ENCODE measurements at places on chromosomes 16 and 17.

DNA sequence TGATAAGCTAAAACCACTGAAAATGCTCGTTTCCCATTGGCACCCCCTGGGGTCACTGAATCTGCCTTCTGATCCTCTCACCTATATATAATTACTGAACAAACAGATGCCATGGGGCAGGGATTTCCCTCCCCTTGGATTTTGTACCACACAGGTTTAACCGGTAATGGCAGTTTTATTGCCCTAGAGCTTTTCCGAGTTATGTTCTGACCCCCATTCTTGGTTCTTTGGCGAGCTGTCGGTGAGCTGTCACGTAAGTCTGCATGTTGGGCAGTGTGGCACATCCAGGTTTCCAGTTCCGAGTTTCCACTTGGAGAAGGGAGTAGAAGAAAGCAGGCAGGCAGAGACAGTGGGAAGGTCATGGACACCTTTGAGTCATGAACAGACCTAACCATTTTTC, 7.1 kb downstream of the TMEM97 start:
- no peak for DNase-seq

DNA sequence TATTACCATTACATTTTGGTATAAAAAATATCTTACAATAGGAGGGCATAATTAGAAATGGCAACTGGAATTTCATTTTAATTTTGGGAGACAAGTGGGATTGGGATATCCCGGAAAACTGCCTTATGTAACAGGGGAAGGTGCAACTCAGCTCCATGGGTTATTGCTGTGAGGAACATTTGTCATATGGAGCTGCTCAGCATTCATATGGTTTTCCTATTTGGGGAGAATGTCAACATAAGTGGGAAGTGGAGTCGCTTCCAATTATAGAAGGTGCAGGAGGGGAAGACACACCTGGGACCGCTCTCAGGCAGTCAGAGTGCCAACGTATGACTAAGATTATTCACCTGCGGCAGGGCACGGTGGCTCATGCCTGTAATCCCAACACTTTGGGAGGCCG, 10.7 kb downstream of the ODF4 start:
- no peak for DNase-seq

- DNase-seq = no peak
Observed at GRCh38 chr16:19735074-19735867, 17.2 kb downstream of the IQCK start.

- DNase-seq = no peak
Observed at GRCh38 chr16:85344502-85345128, 232.3 kb upstream of the CIBAR2 start.

GRCh38 chr16:81902025-81902424, 109.2 kb downstream of the SDR42E1 start:
- DNase-seq = no peak

DNA sequence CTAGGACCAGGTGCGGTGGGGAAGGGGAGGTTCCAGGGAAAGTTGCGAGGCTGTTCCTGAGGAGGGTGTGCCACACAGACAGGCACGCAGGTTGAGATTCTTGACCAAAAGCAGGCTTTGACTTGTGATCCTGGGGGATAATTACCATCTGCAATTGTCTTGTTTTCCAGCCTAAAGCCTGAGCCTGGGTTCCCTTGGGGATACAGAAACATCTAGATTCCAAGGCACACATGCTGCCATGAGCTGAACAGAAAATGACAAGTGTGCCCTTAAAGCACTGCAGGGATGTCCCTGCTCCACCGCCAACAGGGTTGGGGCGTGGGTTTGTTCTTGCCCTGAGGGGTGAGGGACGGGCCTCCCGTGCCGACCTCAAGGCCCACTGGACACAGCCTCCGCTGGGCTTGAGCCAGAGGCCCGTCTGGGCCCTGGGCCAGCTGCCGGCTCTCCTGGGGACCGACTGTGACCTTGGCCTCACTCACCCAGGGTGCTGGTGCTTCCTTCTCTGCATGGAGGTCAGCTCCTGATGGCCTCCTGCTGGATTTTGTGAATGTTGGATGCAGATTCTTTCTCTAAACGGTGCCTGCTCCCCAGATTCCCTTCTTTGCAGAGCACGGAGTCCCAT, 14.0 kb downstream of the CA5A start:
- no peak for DNase-seq

DNA sequence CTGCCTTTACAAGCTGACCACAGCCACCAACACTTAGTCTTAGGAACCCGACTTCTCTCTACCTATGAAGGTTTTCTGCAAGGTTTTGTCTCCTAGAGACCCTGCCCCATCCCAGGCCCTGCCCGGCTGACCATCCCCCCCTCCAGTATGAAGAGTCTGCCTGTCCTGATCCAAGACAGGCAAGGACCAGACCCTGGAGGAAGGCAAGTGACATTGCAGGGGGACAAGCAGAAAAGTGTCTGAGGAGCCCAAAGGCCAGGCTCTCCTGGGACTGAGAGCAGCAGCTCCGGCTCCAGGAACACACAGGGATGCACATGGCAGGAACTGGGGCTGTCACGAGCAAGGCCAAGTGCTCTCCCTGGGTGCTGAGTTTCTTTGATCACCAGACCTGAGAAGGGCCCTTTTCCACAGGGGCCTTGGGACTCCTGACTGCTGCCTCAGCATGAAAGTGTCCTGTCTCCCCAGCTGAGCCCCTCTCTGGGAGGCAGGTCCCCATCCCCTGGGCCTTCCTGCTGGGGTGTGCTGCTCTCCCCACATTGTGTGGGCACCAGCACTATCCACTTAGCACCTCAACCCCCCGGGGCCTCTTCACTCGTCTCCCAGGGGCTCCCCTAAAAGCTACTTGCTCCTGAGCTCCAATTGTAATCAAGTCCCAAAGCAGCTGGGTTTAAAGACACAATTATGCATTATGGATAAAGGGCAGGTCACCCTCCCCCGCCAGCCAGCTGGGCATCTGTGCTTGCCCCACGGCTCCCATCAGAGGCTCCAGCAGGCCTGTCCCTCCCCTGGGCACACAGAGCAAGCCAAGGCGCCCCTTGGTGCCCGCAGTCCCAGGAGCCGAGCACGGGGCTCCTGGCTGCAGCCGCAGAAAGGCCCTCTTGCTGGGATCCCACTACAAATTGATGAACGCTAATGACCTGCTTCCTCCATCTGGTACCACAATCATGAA, 11.6 kb upstream of the CACNG4 start:
- DNase-seq = no peak

DNA sequence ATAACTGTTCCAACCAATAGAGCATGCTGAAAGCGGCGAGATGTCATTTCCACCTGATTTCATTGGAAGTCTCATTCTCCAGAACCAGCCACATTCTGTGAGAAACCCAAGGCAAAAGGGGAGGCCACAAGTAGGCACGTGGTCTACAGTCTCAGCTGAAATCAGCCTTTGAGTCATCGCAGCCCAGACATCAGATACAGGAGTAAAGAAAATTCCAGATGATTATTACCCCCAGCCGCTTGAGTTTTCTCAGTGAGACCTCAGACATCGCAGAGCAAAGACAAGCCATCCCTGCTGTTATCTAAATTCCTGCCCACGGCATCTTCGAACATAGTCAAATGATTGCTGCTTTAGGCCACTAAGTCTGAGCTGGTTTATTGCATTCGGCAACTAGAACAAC, 23.1 kb downstream of the STAT3 start:
- peak; percentile 32 for DNase-seq

DNA sequence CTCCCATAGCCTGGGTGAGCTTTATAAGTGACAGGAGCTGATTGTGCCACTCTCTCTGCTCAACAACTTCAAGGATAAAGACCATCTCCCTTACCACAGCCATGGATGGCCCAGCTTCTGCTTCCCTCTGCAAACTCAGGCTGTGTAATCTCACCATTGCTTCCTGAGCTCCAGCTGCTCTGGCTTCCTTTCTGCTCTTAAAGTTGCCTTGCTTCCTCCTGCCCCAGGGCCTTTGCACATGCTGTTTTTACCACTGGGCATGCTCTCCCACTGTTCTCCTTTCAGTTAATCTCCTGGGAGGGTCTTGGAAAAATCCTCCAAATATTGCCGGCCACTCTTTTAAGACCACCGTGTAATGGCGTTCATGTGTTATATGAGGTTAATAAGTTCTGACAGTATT, 265.1 kb upstream of the C16orf82 start:
- DNase-seq = no peak

GRCh38 chr17:16378636-16379282, 2.1 kb upstream of the UBB start:
- DNase-seq = no peak

DNA sequence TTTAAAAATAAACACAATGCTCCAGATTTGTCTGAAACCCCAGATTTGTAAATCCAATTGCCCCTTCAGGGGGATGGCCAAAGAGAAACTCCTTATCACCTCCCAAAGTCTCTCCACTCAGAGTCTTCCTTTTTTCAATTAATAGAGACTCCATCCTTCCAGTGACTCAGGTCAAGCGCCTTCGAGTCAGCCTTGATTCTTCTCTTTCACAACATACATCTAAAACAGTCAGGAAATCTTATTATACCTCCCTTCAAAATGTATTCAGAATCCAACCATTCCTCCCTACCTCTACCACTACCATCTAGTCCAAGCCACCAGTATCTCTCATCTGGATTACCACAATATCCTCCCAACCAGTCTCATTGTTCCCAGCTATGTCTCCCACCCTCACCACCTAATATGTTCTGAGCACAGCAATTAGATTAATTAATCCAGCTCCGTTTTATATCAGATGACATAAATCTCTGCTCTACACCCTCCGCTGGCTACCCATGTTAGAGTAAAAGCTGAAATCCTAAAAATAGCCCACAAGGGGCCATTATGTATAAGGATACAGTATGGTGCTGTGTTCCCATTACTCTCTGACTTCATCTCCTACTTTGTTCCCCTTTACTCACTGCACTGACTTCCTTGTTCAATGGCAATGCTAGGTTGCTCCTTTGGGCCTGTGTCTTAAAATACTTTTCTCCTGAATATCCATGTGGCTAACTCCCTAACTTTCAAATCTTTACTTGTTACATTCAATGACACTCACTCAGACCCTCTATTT, 11.8 kb downstream of the SIAH1 start:
- DNase-seq = peak; percentile 48

DNA sequence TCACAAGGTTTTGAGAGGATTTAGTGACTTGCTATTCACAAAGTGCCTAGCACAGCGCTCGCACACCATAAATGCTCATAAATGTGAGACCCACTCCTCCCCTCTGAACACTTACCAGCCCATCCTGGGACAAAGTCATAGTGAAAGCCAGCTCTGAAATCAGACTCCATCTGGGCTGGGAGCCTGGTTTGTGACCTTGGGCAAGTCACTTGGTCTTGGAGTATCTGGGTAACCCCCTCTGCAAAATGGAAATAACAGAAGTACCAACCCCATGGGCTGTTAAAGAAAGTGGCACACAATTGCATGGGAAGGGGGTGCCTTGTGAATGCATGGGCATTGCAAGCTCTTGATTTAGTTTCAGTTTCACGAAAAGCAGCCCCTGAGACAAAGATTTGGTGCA, 104.7 kb upstream of the CDH5 start:
- no peak for DNase-seq

GRCh38 chr17:43808076-43808475, 24.9 kb downstream of the MPP3 start:
- DNase-seq = peak; percentile 46

DNA sequence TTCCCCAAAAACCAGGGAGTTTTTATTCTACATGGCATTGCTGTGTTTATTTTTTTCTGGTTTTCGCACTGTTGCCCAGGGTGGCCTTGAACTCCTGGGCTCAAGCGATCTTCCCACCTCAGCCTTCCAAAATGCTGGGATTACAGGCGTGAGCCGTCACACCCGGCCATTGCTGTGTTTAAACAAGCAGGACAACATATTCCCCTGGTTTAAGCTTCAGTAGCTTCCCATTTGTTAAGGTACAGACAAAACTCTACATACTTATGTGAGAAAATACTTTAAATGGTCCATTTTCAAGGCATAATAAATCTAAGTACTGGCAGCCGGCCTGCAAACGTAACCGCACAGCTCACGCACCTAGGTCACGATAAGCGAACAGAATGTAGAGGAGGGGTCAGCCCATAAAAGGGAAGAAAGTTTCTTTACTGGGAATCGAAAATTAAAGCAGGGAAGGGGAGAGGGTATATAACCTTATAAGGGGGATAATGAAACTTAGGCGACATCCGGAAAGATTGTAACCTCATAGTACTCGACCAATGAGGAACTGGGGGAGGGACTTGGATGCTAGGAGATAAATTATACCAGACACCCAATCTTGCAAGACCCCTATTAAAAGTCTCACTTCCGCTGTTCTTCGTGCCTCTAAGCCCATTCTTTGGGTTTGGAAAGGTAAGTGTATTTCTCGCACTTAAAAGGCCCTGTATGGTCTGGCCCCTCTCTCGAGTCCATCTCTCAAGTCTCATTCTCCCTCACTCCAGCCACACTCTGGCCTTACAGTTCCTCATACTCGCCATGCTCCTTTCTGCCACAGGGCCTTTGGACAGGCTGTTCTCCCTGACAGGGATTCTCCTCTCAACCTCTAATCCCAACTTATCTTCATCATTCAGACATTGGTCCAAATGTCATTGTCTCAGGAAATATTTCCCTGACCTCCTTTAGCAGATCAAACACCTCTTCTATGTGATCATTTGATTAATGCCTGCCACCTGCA, 59.2 kb downstream of the TEX14 start:
- DNase-seq = no peak

DNA sequence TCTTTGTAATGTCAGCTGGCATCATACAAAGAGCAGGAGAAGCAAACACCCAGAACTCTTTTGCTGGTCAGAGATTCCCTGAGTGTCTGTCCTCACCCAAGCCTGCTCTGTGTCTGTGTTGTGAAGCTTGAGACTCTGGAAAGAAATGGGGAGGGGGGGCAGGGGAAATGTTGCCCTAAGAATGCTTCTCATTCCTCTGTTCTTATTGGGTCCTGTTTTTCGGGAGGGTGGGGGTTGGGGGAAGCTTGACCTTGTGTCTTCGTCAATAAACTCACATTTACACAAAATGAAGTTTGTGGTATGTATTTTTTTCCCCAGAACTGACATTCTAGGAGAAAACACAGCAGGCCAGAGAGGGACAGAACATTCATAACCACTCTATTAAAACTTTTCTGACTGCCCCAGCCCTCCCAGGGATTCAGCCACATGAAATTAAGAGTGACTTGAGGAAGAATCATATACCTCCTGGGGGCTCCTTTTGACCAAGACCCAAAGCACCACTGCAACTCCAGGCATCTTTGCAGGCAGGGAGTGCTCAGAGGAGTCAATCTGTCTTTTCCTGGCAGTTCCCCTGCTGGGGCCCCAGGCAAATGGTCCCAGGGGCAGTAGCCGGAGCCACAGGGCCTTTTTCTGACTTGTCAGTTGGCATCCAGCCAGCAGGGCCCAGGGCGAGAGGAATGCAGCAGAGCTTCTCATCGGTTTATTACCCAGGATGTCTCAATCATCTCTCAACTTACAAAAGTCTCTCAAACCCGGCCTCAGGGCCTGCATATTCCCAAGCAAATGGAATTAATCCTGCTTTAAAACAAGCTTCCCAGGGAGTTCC, 5.1 kb upstream of the RASL10B start:
- DNase-seq = no peak

- no peak for DNase-seq
Observed at GRCh38 chr16:4260360-4260759, 12.5 kb downstream of the TFAP4 start.

- DNase-seq = peak; percentile 28
Observed at GRCh38 chr16:70793851-70794502, 7.0 kb downstream of the VAC14 start.

- no peak for DNase-seq
Observed at GRCh38 chr16:16985707-16986106, 485.1 kb downstream of the XYLT1 start.

Data from inflammatory macrophage treated with lipopolysaccharide for 4 hours (primary cell).